Mononuclear cell (primary cell): ENCODE measurements at places on chromosomes 4 and X. TPM values are rescaled to one million over a fixed set of nuclear protein-coding genes. Genes with fewer than 3 reads are reported as not detected.

Gene GLRA3
- not detected for total RNA-seq

Gene MAGEB10
- not detected for total RNA-seq

Gene POU3F4
- total RNA-seq = not detected

Gene AKAP17A
- 73.0 TPM for total RNA-seq

Gene GASK1B
- total RNA-seq = 19.4 TPM

Gene RAB33A
- total RNA-seq = 8.2 TPM

Gene CCNB3
- total RNA-seq = 0.10 TPM

Gene ASB12
- 0.10 TPM for total RNA-seq

Gene FGB
- total RNA-seq = not detected

Gene CXCL11
- total RNA-seq = 0.10 TPM

Gene PPP4R3C
- total RNA-seq = 0.10 TPM

Gene NSUN7
- 0.73 TPM for total RNA-seq

Gene MSX1
- not detected for total RNA-seq

Gene S100P
- 0.31 TPM for total RNA-seq

Gene DGKK
- total RNA-seq = 0.31 TPM

Gene NDST4
- total RNA-seq = not detected

Gene COL25A1
- 0.10 TPM for total RNA-seq

Gene BMPR1B
- under 0.01 TPM for total RNA-seq

Gene SPANXB1
- total RNA-seq = not detected

Gene TMEM31
- total RNA-seq = not detected

Gene NXF2B
- not detected for total RNA-seq

Gene COL4A6
- not detected for total RNA-seq

Gene SHROOM3
- 0.42 TPM for total RNA-seq

Gene ADH6
- not detected for total RNA-seq

Gene SHOX
- not detected for total RNA-seq

Gene DAPP1
- 54.3 TPM for total RNA-seq

Gene PARM1
- 1.0 TPM for total RNA-seq

Gene BMP3
- total RNA-seq = 0.10 TPM

Gene CLNK
- 0.52 TPM for total RNA-seq

Gene ARHGAP36
- total RNA-seq = not detected

Gene ACOX3
- total RNA-seq = 5.1 TPM

Gene PGK1
- 217 TPM for total RNA-seq

Gene LONRF3
- total RNA-seq = 21.0 TPM

Gene SHISA3
- total RNA-seq = not detected

Gene CT55
- total RNA-seq = not detected

Gene RHOXF2
- not detected for total RNA-seq

Gene ZDHHC15
- 0.42 TPM for total RNA-seq

Gene EOLA1
- 15.8 TPM for total RNA-seq

Gene RBM10
- 14.4 TPM for total RNA-seq

Gene VCX3A
- not detected for total RNA-seq

Gene FAM149A
- 0.42 TPM for total RNA-seq

Gene TASL
- 16.9 TPM for total RNA-seq

Gene ADRA2C
- not detected for total RNA-seq

Gene RBMX
- 402 TPM for total RNA-seq

Gene AMBN
- total RNA-seq = not detected

Gene SERPINA7
- total RNA-seq = not detected

Gene CPZ
- not detected for total RNA-seq

Gene GYPB
- total RNA-seq = not detected

Gene TMPRSS11F
- total RNA-seq = not detected

Gene ADH7
- not detected for total RNA-seq

Gene SPINK2
- 2.1 TPM for total RNA-seq

Gene F9
- total RNA-seq = not detected

Gene AFP
- not detected for total RNA-seq

Gene SYNPO2
- 2.9 TPM for total RNA-seq

Gene APLN
- total RNA-seq = not detected

Gene TEX13C
- total RNA-seq = not detected

Gene SLITRK4
- 1.5 TPM for total RNA-seq

Gene TEX13B
- total RNA-seq = not detected
